ENCODE measurements at places on chromosomes 12 and 14.

- DNase-seq: no peak
Observed at GRCh38 chr12:48779869-48780268, 9.0 kb downstream of the ADCY6 start.

GRCh38 chr12:114420944-114421335, 15.0 kb upstream of the TBX5 start:
- no peak for DNase-seq

DNA sequence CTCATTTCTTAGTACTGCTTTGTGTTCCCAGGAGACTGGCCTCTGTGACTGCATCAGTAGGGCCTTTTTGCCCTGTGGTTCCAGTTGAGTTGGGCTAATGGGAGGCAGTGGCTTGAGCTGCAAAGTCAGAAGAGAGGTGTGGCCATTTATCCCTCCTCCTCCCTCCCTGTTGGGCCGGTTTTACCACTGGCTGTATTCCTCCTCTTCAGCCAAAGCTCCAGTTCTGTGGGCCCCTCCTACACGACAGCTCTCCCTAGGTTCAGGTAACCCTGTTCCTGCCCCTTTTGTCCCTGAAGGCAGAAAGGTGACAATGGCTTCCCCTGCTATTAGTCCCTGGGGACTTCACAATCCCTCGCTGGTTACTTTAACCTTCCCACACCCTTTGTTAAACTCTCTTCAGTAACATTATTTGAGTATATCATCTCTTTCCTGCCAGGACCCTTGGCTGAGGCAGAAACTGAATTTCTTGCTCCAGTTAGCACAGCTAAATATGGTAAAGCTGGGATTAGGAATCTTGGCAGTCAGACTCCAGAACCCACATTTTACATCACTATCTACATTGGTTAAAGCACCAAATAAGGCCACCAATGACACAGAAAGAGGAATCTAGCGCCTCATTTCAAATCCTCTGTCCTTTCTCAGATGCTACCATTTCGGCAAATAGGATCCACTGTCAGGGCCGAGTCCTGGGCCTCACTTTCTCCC, 121.9 kb upstream of the SLC35F4 start:
- DNase-seq: no peak

GRCh38 chr12:55707219-55707671, 459 bp downstream of the ITGA7 start:
- DNase-seq: no peak

DNA sequence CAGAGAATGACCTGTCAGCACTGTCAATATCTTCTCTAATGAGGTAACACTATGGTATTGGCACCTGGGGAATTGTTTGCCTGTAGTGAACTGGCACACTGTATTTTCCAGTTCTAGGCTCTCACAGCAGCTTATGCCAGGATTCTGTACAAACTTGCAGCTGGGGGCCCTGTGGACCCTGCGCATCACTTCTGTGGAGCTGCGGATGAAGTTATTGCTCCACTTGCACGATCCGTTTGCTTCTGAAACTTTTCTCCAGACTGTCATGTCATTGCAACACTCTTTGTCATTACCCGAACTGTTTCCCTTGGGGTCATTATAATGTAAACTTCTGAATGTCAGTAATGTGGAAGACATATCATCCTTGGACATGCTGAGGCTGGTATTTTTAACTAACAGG, 3.9 kb downstream of the RNASE11 start:
- DNase-seq: no peak

- no peak for DNase-seq
Observed at GRCh38 chr12:125185311-125185739, 120.1 kb downstream of the AACS start.

- DNase-seq: no peak
Observed at GRCh38 chr14:22593189-22593588, 4.2 kb upstream of the DAD1 start.

DNA sequence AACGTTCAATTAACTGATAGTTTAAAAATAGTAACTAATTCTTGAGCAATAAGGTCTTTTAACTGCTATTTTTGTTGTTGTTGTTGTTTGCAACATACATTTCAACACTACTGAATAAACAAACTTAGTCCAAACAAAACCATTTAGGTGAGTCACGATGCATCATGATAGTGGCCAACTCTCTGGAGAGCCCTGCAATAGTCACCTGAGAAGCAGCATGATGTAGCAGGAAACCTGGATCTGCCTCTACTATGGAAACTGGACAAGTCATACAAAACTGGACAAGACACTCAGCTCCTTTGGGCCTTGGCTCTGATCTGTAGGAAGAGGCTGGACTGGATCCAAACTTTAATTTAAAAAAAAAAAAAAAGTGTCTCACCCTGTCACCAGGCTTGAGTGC, 117.3 kb downstream of the MED13L start:
- DNase-seq: no peak

- no peak for DNase-seq
Observed at GRCh38 chr12:65962036-65962430, 137.8 kb downstream of the HMGA2 start.

DNA sequence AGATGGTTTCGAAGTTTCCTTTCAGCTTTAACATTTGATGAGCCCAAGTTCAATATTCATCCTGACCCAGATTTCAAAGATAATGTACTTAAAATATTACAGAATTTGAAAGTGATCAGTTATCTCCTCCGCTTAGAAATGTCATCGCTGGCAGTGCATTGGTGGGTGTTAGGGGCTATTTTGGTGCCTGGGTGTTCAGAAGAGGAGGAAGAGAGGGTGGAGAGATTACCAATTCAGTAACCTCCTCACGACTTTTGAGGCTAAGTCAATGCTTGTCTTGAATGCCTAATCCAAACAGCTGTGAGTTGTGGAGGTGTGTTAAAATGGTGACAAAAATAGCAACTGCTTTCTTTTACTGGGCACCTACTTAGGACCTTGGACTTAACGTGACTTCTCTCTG, 13.8 kb upstream of the DGLUCY start:
- DNase-seq: no peak

- DNase-seq: no peak
Observed at GRCh38 chr12:32098112-32098511, 8.5 kb upstream of the BICD1 start.

- peak; percentile 17 for DNase-seq
Observed at GRCh38 chr12:50101663-50102062, 2.1 kb upstream of the GPD1 start.

GRCh38 chr14:24379907-24380730, 12.1 kb downstream of the NFATC4 start:
- no peak for DNase-seq

GRCh38 chr12:21434699-21435098, 2.8 kb upstream of the PYROXD1 start:
- peak; percentile 11 for DNase-seq

- DNase-seq: no peak
Observed at GRCh38 chr12:47213396-47213795, 133.6 kb upstream of the AMIGO2 start.

DNA sequence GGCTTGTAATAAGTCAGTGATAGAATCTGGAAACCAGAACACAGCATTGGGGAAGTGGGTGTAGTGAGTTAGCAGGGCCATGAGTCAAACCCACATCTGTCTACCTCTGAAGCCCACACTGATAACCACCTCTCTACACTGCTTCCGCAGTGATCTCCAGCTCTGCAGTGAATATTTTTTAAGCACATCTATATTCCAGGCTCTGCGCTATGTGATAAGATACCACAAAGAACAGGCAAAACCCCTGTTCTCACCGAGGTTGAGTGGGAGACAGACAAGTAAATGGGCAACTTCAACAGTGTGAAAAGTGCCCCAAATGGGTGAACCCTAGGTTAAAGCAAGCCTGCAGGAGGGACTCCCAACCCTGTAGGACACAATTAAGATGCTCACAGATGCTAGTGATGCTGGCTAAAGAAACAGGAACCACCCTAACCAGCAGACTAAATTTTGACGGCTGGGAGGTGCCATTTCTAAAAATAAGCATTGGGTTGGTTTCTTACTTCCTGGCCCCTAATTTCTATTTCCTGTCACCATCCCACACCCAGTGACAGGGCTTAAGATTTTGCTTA, 375.0 kb downstream of the DPF3 start:
- DNase-seq: no peak

DNA sequence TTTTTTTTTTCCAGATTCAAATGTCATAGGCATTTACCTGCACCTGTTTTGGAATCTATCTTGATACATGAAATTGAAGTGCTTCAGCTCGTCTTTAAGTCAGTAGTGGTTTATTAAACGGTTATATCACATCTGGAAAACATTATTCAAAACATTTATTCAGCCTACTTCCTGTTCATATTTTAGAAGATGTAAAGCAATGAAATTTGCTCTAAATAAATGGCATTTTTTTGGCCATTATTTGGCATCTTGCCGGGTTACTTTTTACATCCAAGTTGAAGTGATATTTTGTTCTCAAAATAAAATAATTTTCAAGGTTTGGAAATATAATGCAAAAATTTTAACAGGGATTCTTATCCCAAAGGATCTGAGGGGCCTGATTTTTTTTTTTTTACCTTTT, 103.1 kb downstream of the EML1 start:
- no peak for DNase-seq

DNA sequence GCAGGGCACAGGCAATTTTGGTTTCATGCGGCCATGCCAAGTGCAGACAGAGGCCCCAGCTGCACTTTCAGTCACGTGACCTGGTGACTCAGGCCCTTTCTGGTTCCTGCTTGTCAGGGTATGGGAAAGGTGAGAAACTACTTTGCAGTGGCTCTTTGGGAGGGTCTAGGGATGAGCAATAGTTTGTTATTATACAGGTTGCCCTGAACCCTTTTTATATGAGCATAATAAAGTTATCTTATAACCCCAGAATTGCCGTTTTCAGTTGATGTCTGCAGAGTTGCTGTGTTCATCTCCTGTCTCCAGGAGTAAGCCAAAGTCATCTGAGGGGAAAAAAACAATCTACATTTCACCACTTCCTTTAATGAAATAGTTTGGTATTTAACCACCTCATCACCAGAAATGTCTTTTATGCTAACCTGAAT, 30.9 kb upstream of the EMP1 start:
- peak; percentile 38 for DNase-seq

DNA sequence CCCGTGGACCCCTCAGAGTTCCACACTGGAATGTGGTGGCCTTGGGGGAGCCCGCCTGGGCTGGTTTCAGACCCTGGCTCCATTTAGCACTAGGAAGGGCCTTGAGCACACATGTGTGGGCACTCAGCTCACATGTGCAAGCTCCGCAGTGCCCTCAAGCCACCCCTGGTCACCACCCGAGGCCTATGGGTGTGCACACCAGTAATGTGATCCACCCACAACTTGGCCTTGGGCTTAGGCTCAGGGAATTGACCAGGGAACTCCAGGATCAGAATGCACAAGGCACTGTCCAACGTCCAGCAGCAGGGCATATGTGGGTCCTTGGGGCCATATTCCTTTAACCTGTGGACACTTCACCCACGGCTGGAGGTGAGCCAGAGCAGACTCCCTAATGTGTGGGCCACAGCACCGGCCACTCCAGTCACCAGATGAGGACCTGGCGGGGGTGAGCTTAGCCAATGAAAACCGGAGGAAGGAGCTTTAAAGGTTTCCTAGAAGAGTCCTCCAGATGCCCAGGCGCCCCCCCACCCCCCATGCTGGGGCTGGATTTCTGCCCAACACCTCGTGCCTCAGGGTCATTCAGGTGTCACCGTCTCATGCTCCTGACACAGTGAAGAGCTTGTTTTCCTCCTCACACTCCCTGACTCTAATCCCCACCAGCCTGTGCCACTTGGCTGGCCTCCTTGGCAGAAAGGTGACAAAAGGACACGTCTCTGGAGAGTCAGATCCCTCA, 209.2 kb downstream of the ZFP36L1 start:
- no peak for DNase-seq

GRCh38 chr14:33932576-33933345, 18.1 kb downstream of the EGLN3 start:
- no peak for DNase-seq
